Omental fat pad (tissue), 4 donors: ENCODE measurements at places on chromosomes 7 and 10. TPM values are rescaled to one million over a fixed set of nuclear protein-coding genes. Genes with fewer than 3 reads are reported as not detected.
A peak's percentile ranks its signal among the peaks of the same experiment; 100 is the strongest.

Gene UBE2D4
- total RNA-seq = 27.1 TPM

Gene AMZ1
- 1.1 TPM for total RNA-seq

Gene NYAP1
- 3.6 TPM for total RNA-seq

Gene GRID2IP
- not detected for total RNA-seq

Gene AOAH
- total RNA-seq = 21.1 TPM

Gene NKX1-2
- not detected for total RNA-seq

Gene PIP
- total RNA-seq = not detected

- no peak for DNase-seq
These were observed 81.6 kb upstream of the ICA1 start for GRCh38 chr7:8343556-8343955.

- DNase-seq = no peak
These were observed 713 bp downstream of the LZTS2 start for GRCh38 chr10:101000127-101000914.

DNA sequence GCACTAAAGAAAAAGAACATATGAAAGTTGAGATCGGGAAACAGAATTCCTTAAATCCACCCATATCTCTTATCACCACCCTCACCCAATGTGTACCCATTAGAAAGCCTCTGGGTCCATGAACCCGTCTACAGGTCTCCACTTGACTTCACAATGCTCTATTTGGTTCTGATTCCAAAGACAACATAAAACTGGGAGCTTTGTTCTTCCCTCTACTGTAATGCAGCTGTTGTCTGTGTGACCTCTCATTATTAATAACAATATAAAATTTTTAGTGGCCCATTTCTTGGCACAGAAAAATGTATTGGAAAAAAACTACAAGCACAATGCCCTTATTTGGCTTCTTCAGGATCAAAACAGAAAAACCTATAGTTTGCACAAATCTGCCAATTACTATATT, 30.0 kb downstream of the DOCK4 start:
- no peak for DNase-seq

DNA sequence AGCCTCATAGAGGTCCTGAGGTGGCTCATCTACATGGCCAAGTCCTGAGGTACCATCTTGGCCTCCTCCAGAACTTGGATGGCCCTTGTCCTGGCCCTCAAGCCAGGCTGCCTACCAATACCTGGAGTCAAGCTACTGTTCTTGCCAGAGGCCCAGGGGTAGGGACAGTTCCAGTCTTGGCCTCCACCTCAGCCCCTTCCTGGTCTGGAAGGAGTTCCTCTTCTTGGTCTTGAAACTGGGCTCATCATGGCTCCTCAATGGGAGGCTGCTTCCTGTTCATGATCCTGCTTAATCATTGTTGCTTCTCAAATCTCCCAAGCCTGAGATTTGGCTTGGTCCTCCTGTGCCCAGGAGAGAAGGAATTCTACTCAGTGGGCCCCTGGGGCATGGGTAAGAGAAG, 3.9 kb downstream of the HPS6 start:
- DNase-seq = no peak

DNA sequence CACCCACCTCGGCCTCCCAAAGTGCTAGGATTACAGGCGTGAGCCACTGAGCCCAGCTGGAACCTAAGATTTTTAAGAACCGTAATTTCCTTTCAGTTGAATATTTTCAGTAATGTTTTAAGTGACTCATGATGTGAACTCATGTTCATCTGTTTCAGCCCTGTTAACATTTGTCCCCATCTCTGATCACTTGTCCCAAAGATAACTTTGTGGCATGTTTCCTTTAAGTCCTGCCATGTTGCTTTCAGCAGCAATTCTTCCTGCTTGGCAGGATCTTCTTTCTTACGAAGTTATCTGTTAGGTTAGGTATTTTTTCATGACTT, 19.3 kb downstream of the ZRANB1 start:
- no peak for DNase-seq

- peak; percentile 70 for DNase-seq
These were observed 136.6 kb downstream of the PTPN20 start for GRCh38 chr10:47047577-47048525.

DNA sequence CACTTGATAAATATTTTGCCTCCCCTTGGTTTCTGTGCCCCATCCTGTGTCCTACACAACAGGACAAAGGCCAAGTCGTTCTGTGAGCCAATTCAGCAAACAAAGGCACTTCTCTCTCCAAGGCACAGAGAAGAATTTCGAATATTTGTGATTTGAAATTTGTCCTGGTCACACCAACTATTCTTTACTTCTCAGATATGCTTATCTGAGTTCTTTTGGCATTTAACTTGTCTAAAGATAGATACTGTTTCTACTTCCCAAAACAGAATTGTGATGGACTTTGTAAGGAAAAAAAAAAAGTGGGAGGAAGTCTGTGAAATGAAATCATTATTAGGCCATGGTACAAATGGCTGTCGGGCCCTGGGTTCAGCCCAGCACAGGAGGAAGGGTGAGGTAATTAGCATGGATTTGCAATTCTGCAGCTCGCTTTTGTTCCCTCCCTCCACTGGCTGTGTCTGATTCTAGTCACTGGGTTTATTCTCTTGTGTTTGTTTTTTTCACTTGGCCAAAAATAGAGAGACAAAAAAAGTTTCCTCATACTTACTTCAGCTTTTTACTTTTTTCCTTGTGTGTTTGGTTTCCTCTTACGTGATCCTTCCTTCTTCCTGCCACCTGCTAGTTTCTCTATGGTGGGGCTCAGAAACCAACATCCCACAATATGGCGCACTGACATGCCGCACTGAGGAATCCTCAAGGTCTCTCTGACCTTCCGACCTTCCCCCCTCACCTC, 108.2 kb upstream of the MKLN1 start:
- DNase-seq = no peak

DNA sequence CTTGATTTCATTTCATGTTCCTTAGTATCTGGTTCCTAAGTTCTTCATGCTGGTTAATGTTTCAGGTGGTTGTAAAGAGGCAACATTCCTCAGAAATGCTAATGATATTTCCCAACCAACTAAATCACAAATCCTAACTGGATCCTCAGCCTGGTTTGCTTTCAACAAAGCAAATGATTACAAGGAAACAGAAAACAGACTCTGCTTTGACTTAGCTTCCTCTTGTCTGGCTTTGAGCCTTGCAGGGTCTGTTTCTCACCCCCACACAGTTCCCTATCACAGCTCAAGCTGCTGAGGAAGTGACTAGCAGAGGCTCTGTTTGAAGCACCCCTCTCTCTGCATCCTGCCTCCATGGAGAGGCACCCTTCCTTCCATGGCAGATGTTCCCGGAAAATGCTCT, 130.2 kb upstream of the CTTNBP2 start:
- no peak for DNase-seq

DNA sequence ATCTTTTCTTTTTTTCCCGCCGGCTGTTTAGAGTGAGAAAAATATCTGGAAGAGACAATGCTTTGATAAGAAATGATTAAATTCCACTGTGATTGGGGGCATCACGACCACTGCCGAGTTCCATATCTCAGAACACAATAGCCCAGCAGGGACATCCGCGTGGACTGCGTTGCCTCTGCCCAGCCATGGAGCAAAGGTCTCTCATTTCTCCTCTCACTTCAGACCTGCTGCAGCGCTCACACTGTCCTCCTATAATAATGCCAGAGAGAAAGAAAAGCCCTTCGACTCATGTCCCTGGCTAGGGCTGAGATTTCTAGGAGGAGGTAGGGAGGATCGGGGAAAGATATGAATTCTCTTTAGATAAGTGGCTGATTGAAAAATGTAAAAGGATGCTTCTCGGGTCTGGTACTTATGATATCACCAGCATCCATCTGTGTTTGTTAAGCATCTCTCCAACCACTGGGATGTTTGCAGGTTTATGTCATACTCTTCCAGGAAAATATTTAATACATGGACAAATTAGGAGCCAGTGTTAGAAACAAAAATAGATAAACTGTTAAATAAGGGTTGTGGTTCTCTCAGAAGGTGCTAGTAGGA, 472.9 kb upstream of the AKR1E2 start:
- no peak for DNase-seq

GRCh38 chr10:102727037-102727818, 12.8 kb downstream of the SFXN2 start:
- DNase-seq = no peak

- no peak for DNase-seq
These were observed 101.6 kb upstream of the PPIF start for GRCh38 chr10:79245539-79246208.

DNA sequence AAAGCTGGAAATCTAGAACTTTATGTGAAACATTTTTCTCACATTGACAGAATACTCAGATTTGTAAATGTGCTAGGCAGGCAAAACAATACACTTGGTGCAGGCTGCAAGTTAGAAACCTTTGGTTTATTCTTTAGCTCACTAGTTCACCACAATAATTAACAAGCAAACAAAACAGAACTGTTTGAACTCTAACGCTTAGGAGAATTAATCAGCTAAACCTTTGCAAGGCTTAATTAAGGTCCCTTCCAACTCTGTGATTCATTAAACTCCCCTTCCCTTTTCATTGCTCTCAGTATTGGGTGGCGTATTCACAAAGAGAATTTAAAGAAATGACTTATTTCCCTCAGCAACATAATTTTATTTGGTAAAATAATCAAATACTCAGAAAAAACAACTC, 99.0 kb downstream of the PON1 start:
- no peak for DNase-seq

- DNase-seq = no peak
These were observed 570.9 kb downstream of the INHBA start for GRCh38 chr7:41131956-41132355.

- no peak for DNase-seq
These were observed 89.3 kb downstream of the DNMBP start for GRCh38 chr10:99920486-99920885.

GRCh38 chr10:3412071-3412582, 239.5 kb upstream of the PITRM1 start:
- no peak for DNase-seq

GRCh38 chr7:79090543-79090942, 362.9 kb downstream of the MAGI2 start:
- no peak for DNase-seq

- no peak for DNase-seq
These were observed 14.9 kb downstream of the OLAH start for GRCh38 chr10:15058689-15059088.

GRCh38 chr10:125148528-125148927, 11.8 kb downstream of the CTBP2 start:
- no peak for DNase-seq

GRCh38 chr7:31488562-31489203, 25.2 kb upstream of the ITPRID1 start:
- DNase-seq = peak; percentile 31
